ENCODE measurements at places on chromosomes 1 and 21.

DNA sequence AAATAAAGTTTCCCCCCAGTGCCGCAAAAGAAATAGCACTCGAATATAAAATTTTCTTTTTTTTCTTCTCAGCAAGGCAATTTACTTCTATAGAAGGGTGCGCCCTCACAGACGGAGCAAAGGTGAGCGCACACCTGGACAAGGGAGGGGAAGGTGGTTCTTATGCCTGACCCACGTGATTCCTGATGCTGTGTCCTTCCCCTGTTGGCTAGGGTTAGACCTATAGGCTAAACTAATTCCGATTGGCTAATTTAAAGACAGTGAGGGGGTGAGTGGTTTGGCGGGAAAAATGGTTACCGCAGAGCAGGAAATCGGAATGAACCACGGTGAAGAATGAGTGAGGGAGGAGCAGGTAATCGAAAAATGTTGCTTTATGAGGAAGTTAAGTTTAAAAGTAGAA, 607 bp upstream of the FAAH start:
- DNase-seq, result no peak

GRCh38 chr1:245842106-245842505, 665.0 kb downstream of the SMYD3 start:
- DNase-seq, result no peak

DNA sequence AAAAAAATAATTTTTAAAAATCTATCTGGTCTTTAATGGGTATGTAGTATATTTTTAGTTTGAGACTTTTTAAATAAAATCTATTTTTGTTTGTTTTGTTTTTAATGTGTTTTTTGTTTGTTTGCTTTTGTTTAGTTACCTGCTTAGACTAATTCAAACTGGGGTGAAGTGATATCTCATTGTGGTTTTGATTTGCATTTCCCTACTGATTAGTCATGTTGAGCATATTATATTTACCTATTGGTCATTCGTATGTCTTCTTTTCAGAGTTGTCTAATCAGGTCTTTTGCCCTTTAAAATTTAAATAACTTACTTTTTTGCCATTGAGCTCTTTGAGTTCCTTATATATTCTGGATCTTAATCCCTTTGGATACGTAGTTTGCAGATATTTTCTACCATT, 20.3 kb downstream of the CD1B start:
- no peak for DNase-seq

- DNase-seq, result no peak
These were observed 17.0 kb upstream of the PIGC start for GRCh38 chr1:172460887-172461315.

Measured in AML-193 (cell line).